ENCODE measurements at places on chromosomes 13 and 19.

- no peaks in the 10 kb centered on the region for H3K27me3 ChIP-seq
- H3K27ac ChIP-seq = no peak overlapping the region
- no peaks in the 10 kb centered on the region for H3K4me1 ChIP-seq
- no peak for DNase-seq
- no peaks in the 10 kb centered on the region for H3K36me3 ChIP-seq
- no peak overlapping the region for H3K4me3 ChIP-seq
Observed at GRCh38 chr13:92122186-92122853, 723.9 kb downstream of the GPC5 start.

- H3K27me3 ChIP-seq = peaks cover 60% of the 10 kb centered on the region
- H3K36me3 ChIP-seq = no peaks in the 10 kb centered on the region
- H3K27ac ChIP-seq = no peak overlapping the region
Observed at GRCh38 chr19:17949956-17950309, 17.0 kb upstream of the KCNN1 start.

- DNase-seq = no peak
- H3K27me3 ChIP-seq = no peaks in the 10 kb centered on the region
- H3K27ac ChIP-seq = no peak overlapping the region
- H3K4me3 ChIP-seq = no peak overlapping the region
Observed at GRCh38 chr13:84686458-84686857, 804.2 kb upstream of the SLITRK1 start.

DNA sequence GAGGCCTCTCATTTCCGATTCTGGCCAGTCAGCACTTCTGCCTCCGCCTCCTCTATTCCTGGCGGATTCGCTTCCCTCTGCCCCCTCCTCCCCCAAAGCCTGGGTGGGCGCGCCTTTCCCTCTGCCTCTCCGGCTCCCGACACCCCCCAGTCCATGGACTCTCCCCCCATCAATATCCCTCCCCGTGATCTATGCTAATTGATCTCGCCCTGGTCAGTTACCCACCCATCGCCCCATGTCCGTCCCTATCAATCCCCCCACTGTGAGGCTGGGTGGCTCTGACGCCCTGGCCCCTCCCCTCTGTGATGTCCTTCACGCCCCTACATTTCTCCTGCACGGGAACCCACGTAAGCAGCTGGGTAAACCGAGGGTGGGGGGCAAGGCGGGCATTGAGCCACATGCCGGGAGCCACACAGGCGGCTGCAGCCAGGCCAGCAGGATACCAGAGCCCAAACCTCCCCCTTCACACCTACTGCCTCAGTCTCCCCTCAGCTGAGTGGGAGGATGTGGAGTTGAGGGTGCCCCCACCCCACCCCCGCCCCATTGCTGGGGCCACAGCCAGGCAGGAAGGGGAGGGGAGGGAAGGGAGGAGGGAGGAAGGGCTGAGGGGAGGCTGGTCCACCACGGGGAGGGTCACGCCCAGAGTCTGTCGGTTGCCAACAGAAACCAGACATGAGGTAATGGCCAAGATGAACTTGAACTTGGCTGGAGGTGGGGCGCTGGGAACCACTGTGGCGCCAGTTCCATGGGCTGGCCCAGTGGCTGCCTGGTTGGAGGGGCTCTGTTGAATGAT lies 21.0 kb downstream of the SMIM24 start:
- H3K4me3 ChIP-seq = no peak overlapping the region
- peak; percentile 65 for DNase-seq
- H3K36me3 ChIP-seq = no peaks in the 10 kb centered on the region
- H3K4me1 ChIP-seq = no peaks in the 10 kb centered on the region
- peak overlapping the region; percentile 34 for H3K27ac ChIP-seq

- DNase-seq = no peak
- H3K4me1 ChIP-seq = no peaks in the 10 kb centered on the region
- H3K27ac ChIP-seq = no peak overlapping the region
- no peaks in the 10 kb centered on the region for H3K27me3 ChIP-seq
- no peak overlapping the region for H3K4me3 ChIP-seq
Observed at GRCh38 chr19:43634068-43634467, 5.6 kb downstream of the CADM4 start.

DNA sequence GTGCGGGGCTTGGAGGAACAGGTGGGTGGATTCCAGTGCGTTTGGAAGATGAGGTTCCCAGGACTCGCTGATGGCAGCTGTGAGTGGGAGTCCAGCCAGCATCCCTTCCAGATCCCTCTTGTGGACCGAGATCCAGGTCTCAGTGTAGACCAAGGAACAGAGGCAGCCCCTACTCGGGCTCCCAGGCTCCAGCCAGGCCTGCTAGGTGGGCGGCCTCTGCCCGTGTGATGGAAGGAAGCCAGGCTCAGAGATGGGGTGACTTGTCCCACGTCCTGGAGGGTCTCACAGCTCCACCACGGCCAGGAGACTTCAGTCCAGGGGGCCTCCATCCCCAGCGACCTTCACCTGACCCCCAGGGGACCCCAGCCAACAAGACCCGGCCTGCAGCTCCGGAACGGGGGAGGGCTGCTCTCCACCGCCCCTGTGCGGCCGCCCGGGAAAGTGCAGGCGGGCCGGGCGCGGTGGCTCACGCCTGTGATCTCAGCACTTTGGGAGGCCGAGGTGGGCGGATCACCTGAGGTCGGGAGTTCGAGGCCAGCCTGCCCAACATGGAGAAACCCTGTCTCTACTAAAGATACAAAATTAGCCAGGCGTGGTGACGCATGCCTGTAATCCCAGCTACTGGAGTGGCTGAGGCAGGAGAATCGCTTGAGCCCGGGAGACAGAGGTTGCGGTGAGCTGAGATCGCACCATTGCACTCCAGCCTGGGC lies 729 bp upstream of the MADCAM1 start:
- no peak overlapping the region for H3K4me3 ChIP-seq
- H3K36me3 ChIP-seq = no peaks in the 10 kb centered on the region
- no peak for DNase-seq
- no peaks in the 10 kb centered on the region for H3K4me1 ChIP-seq

- no peak overlapping the region for H3K27ac ChIP-seq
- no peaks in the 10 kb centered on the region for H3K36me3 ChIP-seq
- H3K27me3 ChIP-seq = no peaks in the 10 kb centered on the region
- DNase-seq = no peak
Observed at GRCh38 chr13:23758798-23759527, 130.2 kb downstream of the MIPEP start.

- no peak overlapping the region for H3K4me3 ChIP-seq
- no peak for DNase-seq
- H3K27ac ChIP-seq = no peak overlapping the region
- H3K4me1 ChIP-seq = no peaks in the 10 kb centered on the region
Observed at GRCh38 chr13:77040835-77041234, 13.9 kb upstream of the FBXL3 start.

DNA sequence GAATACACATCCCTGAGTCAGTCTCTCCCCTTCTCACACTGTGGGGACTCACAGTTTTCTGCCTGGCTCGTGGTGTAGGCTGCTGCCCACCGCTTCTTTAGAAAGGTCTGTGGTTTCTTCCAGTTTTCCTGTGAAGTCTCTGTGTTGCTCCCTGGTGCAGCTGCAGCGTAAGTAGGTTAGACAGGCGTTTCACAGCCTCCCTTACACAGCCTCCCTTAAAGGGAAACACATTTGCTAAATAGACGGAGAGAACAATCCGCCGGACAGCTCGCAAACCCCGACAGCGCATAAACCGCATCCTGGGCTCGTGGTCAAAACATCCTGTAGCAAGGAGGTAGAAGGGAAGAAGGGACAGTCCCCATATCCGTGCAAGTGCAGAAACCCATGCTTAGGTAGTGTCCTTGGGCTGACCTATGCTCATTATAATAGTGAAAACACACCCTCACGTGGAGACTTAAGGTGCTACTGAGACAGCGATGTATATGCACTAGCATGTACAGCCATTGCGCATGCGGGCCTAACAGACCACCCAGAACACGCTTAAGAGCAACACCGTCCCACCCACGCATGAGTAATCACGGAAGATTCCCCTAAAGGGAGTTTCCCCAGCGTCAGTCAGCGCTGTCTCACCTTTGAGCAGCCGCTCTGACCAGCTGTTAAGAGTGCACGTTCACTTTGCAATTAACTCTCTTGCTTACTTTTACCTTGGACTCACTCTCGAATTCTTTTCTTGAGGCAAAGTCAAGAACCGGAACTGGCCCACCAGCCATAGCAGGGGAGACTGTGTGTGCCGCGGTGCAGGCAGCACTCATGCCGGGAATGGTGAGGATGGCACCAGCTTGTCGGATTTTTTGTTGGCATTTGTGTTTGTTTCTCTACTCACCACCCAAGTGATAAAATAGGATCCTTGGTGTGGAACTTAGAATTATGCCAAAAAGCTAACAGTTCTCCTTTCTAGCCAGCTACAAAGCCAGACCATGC lies 16.6 kb downstream of the SIGLEC8 start:
- no peaks in the 10 kb centered on the region for H3K27me3 ChIP-seq
- DNase-seq = peak; percentile 44
- no peak overlapping the region for H3K27ac ChIP-seq
- H3K36me3 ChIP-seq = no peaks in the 10 kb centered on the region
- no peak overlapping the region for H3K4me3 ChIP-seq

DNA sequence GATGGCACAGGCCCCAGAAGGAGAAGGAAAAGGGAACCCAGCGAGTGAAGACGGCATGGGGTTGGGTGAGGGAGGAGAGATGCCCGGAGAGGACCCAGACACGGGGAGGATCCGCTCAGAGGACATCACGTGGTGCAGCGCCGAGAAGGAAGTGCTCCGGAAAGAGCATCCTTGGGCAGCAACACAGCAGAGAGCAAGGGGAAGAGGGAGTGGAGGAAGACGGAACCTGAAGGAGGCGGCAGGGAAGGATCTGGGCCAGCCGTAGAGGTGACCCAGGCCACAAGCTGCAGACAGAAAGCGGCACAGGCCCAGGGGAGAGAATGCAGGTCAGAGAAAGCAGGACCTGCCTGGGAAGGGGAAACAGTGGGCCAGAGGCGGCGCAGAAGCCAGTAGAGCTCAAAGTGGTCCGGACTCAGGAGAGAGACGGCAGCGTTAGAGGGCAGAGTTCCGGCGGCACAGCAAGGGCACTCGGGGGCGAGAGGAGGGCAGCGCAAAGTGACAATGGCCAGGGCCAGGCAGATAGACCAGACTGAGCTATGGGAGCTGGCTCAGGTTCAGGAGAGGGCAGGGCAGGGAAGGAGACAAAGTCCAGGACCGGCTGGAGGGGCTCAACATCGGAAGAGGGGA lies 1.1 kb downstream of the PPP1R12C start:
- peak; percentile 69 for DNase-seq
- H3K27me3 ChIP-seq = no peaks in the 10 kb centered on the region
- peaks cover 8% of the 10 kb centered on the region for H3K4me1 ChIP-seq
- H3K36me3 ChIP-seq = no peaks in the 10 kb centered on the region

- H3K4me3 ChIP-seq = no peak overlapping the region
- no peaks in the 10 kb centered on the region for H3K27me3 ChIP-seq
- H3K4me1 ChIP-seq = no peaks in the 10 kb centered on the region
- H3K27ac ChIP-seq = no peak overlapping the region
- no peaks in the 10 kb centered on the region for H3K36me3 ChIP-seq
- no peak for DNase-seq
Observed at GRCh38 chr13:85512421-85512820, 286.8 kb downstream of the SLITRK6 start.

DNA sequence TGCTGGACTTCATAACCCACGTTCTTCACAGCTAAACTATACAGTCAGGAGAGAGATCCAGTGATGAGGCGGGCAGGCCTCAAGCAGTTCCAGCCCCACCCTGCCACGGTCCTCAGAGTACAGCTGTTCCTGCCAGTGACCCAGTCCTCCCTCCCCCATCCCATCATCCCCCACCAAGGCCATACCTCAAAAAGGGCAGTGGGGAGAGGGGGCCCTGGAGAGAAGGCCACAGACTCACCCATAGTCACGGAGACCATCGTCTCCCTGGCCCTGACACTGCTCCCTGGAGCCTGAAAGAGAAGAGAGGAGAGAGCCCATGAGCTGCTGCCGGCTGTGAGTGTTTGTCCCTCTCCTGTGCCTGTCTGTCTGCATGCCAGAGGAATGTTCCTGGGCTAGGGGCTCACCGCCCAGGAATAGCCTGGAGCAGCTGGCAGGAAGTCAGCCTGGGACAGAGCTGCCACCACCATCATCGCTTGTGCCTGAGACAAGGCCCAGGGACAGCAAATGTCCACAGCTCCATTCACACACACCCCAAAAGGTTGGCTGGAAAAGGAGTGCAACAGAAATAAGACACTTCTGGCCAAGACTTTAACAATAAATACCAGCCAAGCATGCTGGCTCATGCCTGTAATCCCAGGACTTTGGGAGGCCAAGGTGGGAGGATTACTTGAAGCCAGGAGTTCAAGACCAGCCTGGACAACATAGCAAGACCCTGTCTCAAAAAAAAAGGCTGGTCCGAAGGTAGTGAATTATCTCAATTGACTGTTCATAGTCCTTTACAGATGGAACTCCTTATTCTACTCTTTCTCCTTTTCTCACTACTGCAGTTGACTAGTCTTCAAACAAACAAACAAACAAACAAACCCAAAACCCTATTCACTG lies 6.4 kb downstream of the C19orf47 start:
- no peak overlapping the region for H3K27ac ChIP-seq
- no peak for DNase-seq
- H3K27me3 ChIP-seq = no peaks in the 10 kb centered on the region

GRCh38 chr13:99307648-99308339 lies 595 bp upstream of the GPR183 start:
- H3K27ac ChIP-seq = peak overlapping the region; percentile 49
- H3K4me3 ChIP-seq = no peak overlapping the region
- no peaks in the 10 kb centered on the region for H3K27me3 ChIP-seq
- H3K36me3 ChIP-seq = no peaks in the 10 kb centered on the region
- H3K4me1 ChIP-seq = no peaks in the 10 kb centered on the region

- H3K36me3 ChIP-seq = no peaks in the 10 kb centered on the region
- H3K27ac ChIP-seq = no peak overlapping the region
- no peak overlapping the region for H3K4me3 ChIP-seq
- H3K27me3 ChIP-seq = no peaks in the 10 kb centered on the region
- no peaks in the 10 kb centered on the region for H3K4me1 ChIP-seq
Observed at GRCh38 chr19:33703821-33704220, 82.1 kb downstream of the CHST8 start.

GRCh38 chr13:94556041-94556440 lies 39.9 kb downstream of the TGDS start:
- H3K27me3 ChIP-seq = no peaks in the 10 kb centered on the region
- DNase-seq = no peak
- no peak overlapping the region for H3K4me3 ChIP-seq
- no peaks in the 10 kb centered on the region for H3K4me1 ChIP-seq

- H3K4me1 ChIP-seq = no peaks in the 10 kb centered on the region
- H3K27me3 ChIP-seq = peaks cover 24% of the 10 kb centered on the region
- no peaks in the 10 kb centered on the region for H3K36me3 ChIP-seq
- no peak overlapping the region for H3K27ac ChIP-seq
- H3K4me3 ChIP-seq = peak overlapping the region; percentile 9
- peak; percentile 70 for DNase-seq
Observed at GRCh38 chr19:55173714-55174409, 6.2 kb downstream of the SYT5 start.

Data from colonic mucosa (tissue), 4 donors.